Activated T-helper 9 cell treated with anti-CD3 and anti-CD28 coated beads, Interleukin-2, amount 50 U/mL, for 16 hours (primary cell): ENCODE measurements at places on chromosomes 12 and 14.
A peak's percentile ranks its signal among the peaks of the same experiment; 100 is the strongest.

DNA sequence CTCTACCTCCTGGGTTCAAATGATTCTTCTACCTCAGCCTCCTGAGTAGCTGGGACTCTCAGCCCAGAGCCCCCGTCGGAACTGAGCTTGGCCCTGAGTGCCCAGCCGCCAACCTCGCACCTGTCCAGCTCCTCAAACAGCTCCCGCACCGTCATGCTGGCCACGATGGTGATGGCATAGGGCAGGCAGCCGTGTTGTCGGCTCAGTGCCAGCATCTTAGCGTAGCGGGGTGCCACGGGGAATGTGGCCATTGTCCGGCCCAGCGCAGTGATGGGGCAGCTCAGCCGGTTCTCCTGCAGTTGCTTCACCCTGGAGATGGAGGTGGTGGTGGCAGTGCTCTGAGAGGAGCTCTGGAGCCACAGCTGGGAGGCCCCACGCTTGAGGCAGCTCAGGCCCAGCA is 32.4 kb downstream of the DHX37 start:
- no peak for DNase-seq

GRCh38 chr12:95548056-95548538 is 3.2 kb downstream of the USP44 start:
- peak; percentile 16 for DNase-seq

DNA sequence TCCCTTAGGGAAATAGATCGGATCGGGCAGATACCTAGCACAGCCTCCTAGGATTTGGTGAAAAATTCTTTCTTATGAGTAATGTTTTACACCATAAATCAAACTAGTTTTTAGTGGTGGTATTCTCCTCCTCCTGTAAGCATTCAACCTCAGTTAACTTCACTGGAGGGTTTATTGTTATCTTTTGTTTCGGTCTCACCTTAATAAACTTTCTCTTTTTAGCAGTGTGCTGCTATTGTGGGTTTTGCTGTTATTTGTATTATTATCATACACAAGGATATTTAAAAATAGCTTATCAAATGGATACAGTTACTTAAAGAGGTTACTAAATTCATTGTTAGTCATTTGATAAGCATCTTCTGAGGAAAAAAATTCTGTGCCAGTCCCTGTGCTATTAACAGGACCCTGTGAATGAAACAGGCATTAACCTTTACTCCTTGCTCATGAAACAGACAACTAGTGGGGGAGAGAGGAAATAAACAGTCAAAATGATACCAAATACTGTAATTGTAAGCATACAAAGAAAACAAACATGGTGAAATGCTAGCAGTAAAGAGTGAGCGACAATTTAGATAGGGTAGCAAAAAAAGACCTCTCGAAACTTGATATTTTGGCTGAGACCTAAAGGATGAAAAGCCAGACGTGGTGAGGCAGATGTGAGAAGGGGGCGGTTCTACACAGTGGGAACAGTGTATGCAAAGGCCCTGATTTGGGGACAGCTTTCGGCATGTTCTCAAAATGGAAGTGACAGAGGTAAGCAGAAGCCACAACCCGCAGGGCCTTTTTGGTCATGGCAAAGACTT is 178.7 kb upstream of the SOX5 start:
- DNase-seq, result no peak

GRCh38 chr12:45928309-45928708 is 62.1 kb downstream of the SCAF11 start:
- no peak for DNase-seq

- DNase-seq, result no peak
These were observed 7.6 kb upstream of the EXD2 start for GRCh38 chr14:69183735-69184134.
